Chondrocyte (in vitro differentiated cells): ENCODE measurements at places on chromosomes 11 and 22. TPM values are rescaled to one million over a fixed set of nuclear protein-coding genes. Genes with fewer than 3 reads are reported as not detected.

The GAB4 gene
- total RNA-seq: not detected in 3 replicates

DNA sequence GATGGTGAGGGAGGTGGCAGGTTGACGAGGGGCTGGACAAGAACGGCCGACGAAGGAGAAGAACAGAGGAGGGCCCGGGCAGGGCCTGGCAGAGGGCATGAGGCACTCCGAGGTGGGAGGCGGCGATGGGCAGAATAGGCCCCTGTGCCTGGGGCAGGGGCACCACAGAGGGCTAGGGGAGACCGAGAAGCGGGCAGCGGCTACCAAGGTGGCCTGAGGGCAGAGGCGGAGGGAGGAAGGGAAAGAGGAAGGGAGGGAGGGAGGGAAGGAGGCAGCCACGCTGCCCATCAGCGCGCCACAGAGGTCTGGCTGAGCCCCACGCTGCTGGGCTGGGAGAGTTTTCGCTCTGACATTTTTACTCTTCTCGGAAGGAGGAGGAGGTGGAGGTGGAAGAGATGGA lies 11.3 kb downstream of the LSP1 start:
- no peak for DNase-seq

The PGR gene
- not detected in 3 replicates for total RNA-seq

The KCNJ11 gene
- not detected in 3 replicates for total RNA-seq

The MMP27 gene
- not detected in 3 replicates for total RNA-seq

- DNase-seq: no peak
These were observed at the start of gene PARVB for GRCh38 chr22:44024288-44024921. Gene PARVB, plus strand, starts transcription at chr22:44024302. Its CDS starts 38 bp downstream, at chr22:44024340.

- peak; percentile 67 for DNase-seq
These were observed 20.2 kb downstream of the ARHGAP1 start for GRCh38 chr11:46680164-46680760.

The RAG1 gene
- 1.1 to 1.6 TPM (median 1.3 TPM) in 3 replicates for total RNA-seq

The NLRP14 gene
- total RNA-seq: 0.05 TPM in 1 of 3 replicates, not detected in the others
